ENCODE measurements at places on chromosomes 16 and 17.
A peak's percentile ranks its signal among the peaks of the same experiment; 100 is the strongest.

DNA sequence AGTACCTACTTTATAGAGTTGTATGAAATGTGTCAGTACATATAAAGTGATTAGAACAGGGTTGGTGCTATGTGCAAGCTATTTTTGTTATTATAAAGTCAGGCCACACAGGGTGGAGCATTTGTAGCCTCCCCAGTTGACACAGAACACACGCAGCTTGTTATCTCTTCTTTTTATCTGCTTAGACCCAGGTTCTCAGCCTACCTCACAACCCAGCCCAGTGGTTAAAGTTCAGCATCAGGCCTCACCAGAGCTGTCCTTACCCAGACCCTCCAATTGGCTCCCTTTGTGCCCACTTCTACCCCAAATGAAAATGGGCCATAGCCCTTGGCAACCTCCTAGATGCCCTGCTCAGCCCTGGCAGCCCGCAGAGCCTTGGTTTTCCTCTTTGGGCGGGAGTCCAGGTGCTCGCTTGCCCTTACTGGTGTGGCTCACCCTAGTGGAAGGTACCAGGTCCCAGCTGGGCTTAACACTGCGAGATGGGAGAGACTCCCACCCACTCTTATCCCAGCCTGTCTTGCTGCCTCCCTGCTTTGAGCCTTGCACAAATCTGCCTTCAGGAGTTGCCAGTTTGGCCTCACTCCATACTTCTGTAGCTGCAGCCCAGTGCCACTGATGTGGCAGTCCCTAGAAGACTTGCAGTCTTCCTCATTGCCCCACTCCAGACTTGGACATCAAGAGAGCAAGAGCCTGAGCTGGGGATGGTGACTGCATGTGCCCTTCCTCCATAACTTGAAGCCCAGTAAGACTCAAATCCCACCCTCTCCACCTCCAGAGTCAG is 1.1 kb upstream of the PIGS start:
- no peak for DNase-seq

DNA sequence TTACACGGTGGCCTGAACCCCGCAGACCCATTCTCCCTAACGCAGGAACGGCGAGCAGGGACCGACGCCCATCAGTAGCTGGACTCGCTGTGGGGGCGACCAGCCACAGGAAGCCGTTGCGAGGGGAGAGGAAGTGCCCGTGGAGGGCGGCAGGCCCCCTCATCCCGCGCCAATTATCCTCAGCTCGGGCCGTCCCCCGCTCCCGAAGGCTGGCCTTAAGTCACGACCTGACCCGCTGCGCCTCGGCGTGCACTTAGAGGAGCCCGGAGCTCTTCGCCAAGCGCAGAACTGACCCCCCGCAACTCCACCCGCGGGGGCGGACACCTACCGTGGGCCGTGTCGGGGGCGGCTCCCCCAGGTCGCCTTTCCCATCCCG is 401 bp downstream of the ARL16 start:
- no peak for DNase-seq

GRCh38 chr16:57107321-57107922 is 15.0 kb downstream of the CPNE2 start:
- DNase-seq: no peak

DNA sequence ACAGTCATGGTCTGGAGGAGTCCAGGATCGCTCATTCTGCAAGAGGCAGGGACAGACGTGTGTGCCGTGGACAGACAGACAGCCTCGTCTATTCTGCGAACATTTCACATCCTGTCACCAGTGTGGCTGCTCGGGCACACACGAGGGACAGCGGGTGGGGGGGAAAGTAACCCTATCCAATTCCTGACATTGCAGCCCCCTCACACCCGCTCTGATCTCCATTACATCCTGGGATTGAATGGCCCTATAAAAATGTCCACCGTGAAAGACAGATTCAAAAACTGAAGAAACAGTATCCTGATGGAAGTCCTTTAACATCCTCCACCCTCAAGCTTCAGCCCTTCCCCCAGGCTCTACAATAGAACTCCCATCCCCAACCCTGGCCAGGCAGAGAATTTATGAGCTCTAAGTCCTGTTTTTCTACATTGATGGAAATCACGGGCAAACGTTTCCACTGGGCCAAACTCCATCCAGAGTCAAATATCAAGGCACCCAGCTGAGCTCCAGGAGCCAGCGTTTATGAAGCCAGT is 39.4 kb downstream of the HS3ST3A1 start:
- no peak for DNase-seq

GRCh38 chr17:3719265-3719664 is 4.4 kb upstream of the HASPIN start:
- no peak for DNase-seq

- no peak for DNase-seq
Observed at GRCh38 chr17:8121681-8122421, 2.1 kb downstream of the HES7 start.

DNA sequence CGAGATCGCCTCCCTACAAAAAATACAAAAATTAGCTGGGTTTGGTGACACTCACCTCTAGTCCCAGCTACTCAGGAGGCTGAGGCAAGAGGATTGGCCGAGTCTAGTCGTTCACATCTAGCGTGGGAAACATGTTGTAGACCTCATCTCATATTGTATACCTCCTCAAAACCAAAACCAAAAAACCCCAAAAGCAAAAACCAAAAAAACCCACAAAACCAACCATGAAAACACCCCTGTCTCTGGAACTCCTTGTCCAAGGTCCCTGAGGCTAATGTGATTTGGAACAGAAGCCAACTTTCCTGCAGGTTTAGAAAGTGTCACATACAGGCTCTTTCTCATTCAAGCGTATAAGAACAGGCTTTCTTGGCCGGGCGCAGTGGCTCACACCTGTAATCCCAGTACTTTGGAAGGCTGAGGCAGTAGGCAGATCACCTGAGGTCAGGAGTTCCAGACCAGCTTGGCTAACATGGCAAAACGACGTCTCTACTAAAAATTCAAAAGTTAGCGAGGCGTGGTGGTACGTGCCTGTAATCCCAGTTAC is 29.0 kb downstream of the RAB11FIP3 start:
- DNase-seq: no peak

DNA sequence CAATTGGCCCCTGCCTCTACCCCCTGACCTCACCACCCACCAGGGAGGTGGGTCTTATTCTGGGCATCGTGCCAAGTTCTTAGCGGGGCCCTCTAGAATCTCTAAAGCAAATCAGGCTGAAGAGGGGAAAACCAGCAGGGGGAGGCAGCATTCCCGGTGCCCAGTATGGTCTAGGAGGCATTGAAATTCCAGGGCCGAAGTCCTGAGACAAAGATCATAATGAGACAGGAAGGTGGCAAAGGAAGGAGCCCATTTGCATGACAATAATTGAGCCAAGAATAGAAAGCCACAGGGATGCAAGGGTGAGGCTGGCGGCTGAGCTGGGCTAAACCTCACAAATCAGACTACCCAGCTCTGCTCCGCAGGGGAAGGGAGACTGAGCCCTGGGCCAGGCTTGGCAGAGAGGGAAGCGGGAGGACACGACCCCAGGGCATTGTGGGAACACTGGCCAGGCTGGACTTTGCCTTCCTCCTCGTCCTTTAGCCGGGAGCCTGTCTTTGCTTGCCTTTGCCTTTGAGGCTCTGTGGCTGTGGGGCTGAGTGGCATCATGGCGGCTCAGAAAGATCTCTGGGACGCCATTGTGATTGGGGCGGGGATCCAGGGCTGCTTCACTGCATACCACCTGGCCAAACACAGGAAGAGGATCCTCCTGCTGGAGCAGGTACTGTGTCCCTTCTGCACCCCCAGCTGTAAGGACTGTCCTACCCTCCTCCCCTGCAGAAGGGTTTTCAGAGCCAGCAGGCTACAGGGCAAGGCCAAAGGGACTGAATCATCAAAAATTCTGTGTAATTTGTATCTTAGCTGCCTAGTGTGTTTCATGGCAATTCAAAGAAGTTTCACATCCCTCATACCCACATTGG is at the start of gene PIPOX:
Gene PIPOX, plus strand, starts transcription at position 463 of the 860 bp plus-strand sequence. Its CDS starts 85 bp downstream, at position 548.
- no peak for DNase-seq

GRCh38 chr17:72191921-72192799 is 71.3 kb downstream of the SOX9 start:
- no peak for DNase-seq

GRCh38 chr17:29369831-29370735 is 20.1 kb upstream of the TAOK1 start:
- DNase-seq: peak; percentile 15

GRCh38 chr16:49859125-49859811 is 3.4 kb upstream of the ZNF423 start:
- DNase-seq: no peak

DNA sequence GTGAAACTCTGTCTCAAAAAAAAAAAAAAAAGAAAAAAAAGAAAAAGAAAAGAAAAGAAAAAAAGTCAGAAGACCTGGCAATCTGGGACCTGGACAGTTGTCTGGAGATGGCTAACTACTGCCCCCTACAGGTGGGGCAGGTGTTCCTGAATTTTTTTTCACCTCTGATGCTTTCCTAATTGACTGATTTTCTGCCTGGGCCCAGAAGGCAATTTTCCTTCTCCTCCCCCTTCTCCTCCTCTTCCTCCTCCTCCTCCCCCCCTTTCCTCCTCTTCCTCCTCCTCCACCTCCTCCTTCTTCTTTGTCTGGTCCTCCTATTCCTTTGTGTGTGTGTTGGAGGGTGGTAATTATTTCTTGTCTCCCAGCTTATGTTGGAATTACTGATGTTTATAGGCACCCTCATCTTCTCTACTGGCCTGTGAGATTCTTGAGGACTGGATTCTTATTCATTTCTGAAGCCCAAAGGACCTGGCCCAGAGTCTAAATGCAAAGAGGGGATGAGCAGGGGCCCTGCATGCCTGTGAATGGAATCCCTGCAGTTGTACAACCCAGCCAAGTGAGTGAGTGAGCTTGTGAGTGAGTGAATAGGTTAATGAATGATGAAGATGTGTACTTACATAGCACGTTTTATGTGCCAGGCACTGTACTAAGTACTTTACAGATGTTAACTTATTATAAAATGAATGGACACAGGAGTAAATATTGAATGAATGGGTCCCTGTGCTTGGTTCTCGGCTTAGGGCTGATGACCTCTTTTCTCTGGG is 26.9 kb downstream of the IRX5 start:
- no peak for DNase-seq

- no peak for DNase-seq
Observed at GRCh38 chr16:5062051-5062450, 3.7 kb downstream of the C16orf89 start.

DNA sequence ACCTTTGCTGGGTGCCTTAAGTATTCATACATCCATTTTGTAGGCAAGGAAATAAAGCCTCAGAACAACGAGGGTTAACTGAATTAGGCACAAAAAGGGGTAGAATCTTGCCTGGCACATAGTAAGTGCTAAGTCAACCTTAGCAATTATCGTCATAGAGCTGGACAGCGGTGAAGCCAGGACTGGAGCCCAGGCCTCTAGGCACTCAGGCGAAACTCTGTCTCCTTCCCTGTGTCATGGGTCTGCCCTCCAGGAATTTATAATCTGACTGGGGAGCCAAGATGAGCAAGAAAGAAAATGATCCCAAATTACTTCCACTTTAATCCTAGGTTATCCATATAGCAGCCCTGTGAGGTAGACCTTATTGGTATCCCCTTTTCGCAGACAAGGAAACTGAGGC is 61.4 kb downstream of the KATNIP start:
- DNase-seq: no peak

DNA sequence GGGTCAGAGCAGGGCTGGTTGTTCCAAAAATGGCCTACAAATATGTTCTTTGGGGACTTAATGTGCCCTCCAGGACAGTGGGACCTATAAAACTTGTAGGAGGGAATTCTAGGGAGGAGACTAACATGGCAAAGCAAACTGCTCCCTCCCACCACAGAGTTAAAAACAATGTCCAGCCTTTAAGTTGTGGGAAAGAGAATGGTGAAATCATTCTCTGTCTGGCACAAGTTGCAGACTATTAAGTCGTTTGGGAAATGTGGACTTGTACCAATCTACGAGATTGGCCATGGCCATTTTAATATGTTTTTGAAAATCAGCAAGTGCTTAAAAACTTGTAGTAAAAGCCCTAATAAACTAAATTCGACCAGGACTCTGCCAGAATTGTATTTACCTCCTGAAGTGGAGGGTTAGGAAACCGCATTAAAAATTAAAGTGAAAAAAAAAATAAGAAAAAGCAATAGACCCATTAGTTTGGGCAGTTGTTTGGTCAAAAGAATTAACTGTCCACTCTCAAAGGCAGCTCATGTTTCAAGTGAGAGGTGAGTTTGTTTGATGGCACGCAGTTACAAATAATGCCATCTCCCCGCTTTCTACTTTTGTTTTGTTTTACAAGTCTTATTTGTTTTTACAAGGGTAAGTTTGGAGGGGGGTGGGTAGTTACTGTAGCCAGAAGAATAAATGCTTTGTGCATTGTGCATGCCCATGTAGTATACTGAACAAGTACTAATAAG is 32.4 kb downstream of the ANKFN1 start:
- no peak for DNase-seq

- DNase-seq: no peak
Observed at GRCh38 chr17:44217738-44218343, 1.6 kb downstream of the UBTF start.

- no peak for DNase-seq
Observed at GRCh38 chr17:82810644-82811430, 29.0 kb downstream of the ZNF750 start.

GRCh38 chr17:42835732-42836131 is 2.5 kb downstream of the PSME3 start:
- DNase-seq: no peak

- no peak for DNase-seq
Observed at GRCh38 chr16:89264800-89265550, 47.5 kb downstream of the ZNF778 start.

DNA sequence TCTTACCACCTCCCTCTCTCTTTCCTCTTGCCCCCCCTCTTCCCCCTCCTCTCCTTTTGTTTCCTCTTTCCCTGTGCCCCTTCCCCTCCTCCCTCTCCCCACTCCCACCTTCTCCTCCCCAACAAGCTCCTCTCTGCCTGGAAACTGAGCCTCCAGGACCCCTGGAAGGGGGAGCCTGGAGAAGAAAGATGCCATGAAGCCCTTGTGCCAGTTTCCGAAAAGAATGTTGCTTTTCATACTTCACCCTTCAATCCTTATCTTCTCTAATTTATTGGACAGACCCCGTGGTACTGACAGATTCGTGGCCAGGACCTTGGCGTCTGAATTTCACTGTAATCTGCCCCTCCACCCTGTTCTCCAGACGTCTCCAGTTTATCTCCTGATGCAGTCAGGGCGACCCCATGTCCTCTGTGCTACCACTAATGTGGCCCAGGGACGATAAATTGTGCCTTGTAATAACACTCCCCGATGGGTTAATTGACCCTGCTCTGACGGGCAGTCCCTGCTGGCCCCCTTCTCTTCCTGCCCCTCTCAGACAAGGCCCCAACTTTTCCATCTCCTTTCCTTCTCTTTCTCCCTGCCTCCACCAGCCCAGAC is 138.4 kb upstream of the GSE1 start:
- DNase-seq: no peak

- DNase-seq: peak; percentile 17
Observed at GRCh38 chr17:76384987-76385891, 830 bp downstream of the SPHK1 start.

DNA sequence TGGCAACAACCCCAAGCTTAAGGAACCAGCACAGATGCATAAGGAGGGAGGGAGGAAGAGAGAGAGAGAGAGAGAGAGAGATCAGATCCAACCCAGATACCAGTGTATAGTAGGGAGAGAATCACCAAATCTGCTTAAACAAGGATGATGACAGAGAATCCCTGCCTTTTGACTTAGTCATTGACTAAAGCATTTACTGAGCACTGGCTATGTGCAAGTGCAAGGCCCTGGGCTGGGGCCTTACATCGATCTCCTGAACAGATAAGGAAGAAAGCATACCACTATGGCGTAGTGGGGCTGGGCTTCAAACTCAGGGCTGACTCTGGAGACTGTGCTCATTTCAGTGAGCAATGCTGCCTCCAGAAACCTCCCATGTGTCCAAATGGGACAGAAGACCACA is 15.8 kb downstream of the TSNAXIP1 start:
- no peak for DNase-seq

- DNase-seq: no peak
Observed at GRCh38 chr16:65119901-65120401, 1.9 kb downstream of the CDH11 start.

Measured in stimulated activated CD4-positive, alpha-beta T cell treated with anti-CD3 and anti-CD28 coated beads, TNF-alpha, amount 100 ng/mL, for 4 hours (primary cell).